ENCODE measurements at places on chromosomes 6 and 20.

DNA sequence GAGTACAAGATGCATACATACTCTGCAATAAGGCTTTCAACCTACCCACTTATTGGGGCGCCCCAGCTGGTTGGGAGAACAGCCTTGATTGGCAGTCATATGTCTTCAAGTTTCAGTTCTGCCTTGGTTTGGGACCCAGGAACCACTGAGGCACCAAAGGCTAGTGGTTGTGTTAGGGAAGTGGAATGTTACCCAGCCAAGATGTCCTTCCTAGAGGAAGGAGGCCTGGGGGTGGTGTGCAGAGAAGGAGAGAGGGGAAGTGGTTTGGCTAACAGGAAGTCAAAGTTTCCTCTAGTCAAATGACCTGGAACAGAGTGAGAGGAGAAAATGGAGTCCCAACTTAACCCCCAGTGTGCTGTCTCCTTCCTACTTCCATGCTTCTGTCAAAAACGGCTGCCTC, 59.4 kb downstream of the CD164 start:
- no peak for DNase-seq

DNA sequence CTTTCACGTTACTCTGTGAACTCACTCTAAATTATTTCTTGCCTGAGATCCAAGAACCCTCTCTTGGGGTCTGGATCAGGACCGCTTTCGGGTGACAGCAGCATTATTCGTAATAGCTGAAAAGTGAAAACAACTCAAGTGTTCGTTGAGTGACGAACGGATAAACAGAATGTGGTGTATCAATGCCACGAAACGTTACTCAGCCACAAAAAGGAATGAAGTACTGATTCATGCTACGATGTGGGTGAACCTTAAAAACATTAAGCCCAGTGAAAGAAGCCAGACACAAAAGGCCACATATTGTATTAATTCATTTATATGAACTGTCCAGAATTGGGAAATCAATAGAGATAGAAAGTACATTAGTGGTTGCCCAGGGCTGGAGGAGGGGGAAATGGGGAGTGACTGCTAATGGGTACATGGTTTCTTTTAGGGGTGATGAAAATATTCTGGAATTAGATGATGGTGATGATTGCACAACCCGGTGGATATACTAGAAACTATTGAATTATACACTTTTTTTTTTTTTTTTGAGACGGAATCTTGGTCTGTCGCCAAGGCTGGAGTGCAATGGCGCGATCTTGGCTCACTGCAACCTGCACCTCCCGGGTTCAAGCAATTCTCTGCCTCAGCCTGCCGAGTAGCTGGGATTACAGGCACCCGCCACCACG, 8.4 kb downstream of the PTGIS start:
- DNase-seq: no peak

DNA sequence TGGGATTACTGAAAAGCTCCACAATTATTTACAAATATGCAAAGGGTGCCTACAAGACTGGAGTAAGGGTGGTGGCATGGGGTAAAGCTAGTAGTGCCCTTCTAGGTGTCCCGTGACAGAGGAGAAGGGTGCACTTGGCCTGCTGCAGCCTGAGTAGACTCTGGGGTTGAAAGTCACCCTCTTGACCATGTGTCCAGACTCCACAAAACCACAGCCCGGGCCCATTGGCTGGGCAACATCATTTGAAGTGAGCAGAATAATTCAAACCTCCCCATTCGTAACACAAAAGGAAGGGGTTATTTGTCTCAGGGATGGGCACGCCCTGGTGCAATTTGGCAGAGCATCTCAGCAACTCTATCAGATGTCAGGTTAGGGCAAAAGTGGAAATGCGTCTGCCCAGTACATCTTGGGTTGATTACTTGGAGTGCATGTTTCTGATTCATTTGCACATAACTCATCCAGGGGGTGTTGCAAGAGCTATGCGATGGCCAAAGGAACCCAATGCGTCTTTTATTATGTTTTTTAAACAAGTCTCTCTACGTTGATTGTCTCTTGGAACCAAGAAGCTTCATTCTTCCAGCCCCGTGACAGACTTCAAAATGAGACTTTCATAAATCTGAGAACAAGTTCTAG, 56.7 kb downstream of the ISM1 start:
- DNase-seq: no peak

DNA sequence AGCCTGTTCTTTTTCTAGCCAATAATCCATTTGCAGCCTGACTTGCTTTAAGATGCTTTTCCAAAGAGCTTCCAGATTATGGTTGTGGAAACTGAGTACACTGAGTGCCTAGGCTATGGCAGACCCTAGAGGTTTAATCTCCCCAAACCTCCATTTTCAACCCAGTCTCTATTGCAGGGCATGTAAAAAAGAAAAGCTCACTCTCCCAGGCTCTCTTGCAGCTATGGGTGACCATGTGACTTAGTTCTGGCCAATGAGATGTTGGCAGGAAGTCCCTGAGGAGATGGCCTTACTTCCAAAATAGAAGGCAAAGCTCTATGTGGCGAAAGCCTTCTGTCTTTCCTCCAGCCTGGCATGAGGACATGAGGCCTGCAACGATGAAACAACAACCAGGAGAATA, 3.8 kb downstream of the PDRG1 start:
- DNase-seq: no peak

- DNase-seq: no peak
Measured at GRCh38 chr20:53736757-53737395, 143.2 kb upstream of the ZNF217 start.

DNA sequence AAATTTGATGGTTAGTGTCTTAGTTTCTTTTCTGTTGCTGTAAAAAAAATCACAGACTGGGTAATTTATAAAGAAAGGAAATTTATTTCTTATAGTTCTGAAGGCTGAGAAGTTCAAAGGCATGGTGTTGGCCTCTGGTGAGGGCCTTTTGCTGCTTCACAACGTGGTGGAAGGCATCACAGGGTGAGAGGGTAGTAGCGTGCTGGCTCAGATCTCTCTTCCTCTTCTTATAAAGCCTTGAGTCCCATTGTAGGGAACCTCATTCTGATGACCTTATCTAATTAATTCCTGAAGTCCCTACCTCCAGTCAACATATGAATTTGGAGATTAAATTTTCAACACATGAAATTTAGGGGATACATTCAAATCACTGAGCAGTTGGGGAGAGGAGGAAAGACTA, 62.0 kb downstream of the ARID1B start:
- DNase-seq: no peak

DNA sequence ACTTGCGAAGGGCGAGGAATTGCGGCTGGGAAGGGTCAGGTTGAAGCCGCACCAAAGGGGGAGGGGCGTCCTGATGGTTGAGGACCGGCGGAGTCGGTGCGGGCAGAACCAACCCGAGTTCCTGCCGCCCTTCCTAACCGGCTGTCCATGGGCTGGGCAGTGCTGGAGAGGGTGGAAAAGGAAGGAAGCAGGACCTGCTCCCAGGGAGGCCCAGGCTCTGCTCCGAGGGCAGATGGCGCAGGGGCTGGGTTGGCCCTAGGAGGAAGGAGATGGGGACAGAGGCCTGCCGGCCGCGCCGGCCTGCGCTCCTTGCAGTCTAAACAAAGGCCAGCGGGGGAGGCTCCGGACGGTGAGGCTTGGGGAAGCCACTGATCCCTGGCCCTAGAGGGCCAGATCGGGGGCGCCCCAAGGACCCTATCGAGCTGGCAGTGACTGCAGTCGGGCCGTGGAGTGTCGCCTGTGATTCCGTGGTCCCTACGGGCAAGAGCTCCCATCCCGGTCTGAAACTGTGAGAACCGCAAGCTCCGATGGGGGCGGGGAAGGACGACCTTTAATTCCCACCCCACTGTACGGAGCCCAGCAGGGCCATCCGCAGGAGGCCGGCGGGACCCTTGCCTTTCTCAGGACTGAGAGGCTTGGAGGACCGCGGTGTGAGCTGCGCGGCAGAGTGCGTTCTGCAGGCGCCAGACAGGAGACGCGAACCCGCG, 39.4 kb downstream of the YTHDF1 start:
- DNase-seq: no peak

Measured in LNCaP clone FGC (cell line).